D721Med (cell line): ENCODE measurements at places on chromosomes 12 and 14.

DNA sequence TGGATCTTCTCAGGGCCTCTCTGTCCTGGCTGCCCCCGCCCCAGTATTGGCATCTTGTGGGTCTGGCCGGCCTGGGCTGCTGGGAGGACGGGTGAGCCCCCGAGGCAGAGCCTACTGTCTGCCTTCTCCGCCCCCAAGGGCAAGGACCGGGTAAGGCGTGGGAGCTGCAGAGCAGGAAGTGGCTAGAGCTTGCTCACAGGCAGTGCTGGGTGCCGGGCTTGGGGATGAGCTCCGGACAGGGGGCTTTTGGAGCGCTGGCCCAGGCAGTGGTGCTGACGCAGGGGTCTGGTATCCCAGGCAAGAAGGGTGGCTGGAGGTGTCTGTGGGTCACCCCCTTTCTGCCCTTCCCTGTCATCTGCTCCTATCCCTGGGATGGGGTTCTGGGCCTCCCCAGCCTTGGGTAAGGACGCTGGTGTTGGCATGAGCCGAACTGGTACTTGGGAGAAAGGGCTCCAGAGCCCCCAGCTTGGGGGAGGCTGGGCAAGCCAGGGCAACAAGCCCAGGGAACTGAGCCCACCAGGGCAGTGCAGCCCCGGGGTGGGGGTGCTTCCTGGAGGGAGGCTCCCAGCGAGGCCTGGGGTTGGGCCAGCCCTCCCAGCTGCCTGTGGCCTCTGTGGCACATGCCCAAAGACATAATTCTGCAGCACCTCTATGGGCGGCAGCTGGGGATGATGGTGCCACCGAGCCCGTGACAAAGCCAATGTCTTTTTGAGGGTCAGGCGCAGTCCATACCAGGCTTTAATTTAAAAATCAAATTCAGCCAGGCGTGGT lies 126.3 kb downstream of the KIF26A start:
- no peak for DNase-seq

DNA sequence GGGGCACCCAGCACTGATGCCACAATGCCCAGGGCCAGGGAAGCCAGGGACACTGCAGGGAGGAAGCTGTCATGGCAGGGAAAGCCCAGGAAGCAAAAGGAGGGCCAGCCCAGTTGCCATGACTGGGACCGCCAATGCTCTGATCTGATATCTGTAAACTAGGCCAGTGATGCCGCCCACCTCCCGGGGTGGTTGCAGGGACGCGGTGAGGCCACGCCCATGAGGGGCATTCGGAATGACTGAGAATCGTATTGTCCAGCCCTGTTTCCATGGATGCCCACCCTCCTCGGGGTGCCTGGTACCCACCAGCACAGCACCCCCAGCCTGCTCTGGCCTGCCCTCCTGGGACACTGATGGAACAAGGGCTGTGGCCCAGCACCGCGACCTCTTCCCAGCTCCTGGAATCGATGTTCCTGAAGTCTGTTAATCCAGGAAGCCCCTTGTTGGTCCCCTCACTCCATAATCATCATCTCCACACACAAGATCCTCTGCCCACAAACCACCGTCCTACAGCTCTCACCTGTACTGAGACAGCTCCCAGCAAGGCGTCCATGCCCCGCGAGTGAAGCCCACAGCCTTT lies 48.7 kb downstream of the CHGA start:
- no peak for DNase-seq

- no peak for DNase-seq
Measured at GRCh38 chr12:14774906-14775635, 28.2 kb downstream of the WBP11 start.

GRCh38 chr12:4438834-4439596 lies 6.6 kb downstream of the FGF6 start:
- no peak for DNase-seq

- DNase-seq: no peak
Measured at GRCh38 chr12:42574851-42575266, 14.7 kb downstream of the PRICKLE1 start.

- DNase-seq: no peak
Measured at GRCh38 chr12:119700078-119700477, 32.1 kb downstream of the PRKAB1 start.

- DNase-seq: no peak
Measured at GRCh38 chr12:83779526-83779925, 1092.8 kb downstream of the TMTC2 start.

GRCh38 chr12:27076468-27076867 lies 5.9 kb downstream of the C12orf71 start:
- no peak for DNase-seq
